ENCODE measurements at places on chromosomes 5 and 9. TPM values are rescaled to one million over a fixed set of nuclear protein-coding genes. Genes with fewer than 3 reads are reported as not detected.

- DNase-seq: no peak
Observed at GRCh38 chr9:32866273-32866672, 82.9 kb downstream of the TMEM215 start.

The PCSK1 gene
- total RNA-seq: 1.7 TPM

- no peak for DNase-seq
Observed at GRCh38 chr5:69502367-69502766, 9.8 kb downstream of the OCLN start.

GRCh38 chr5:175253597-175253996 is 190.4 kb downstream of the DRD1 start:
- no peak for DNase-seq

The ACER2 gene
- 26.6 TPM for total RNA-seq

DNA sequence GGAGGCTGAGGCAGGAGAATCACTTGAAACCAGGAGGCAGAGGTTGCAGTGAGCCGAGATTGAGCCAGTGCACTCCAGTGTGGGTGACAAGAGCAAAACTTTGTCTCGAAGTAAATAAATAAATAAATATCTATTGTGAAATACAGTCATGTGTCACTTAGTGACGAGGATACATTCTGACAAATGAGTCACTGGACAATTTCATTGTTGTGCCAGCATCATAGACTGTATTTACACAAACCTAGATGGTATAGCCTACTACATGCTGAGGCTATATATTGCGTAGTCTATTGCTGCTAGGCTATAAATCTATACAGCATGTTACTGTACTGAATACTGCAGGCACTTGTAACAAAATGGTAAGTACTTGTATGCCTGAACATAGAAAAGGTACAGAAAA is 61.1 kb upstream of the CCL21 start:
- no peak for DNase-seq

GRCh38 chr5:177123789-177124485 is 9.6 kb upstream of the NSD1 start:
- DNase-seq: no peak

Data from omental fat pad (tissue), 4 donors.